ENCODE measurements at places on chromosomes 12 and 14.

DNA sequence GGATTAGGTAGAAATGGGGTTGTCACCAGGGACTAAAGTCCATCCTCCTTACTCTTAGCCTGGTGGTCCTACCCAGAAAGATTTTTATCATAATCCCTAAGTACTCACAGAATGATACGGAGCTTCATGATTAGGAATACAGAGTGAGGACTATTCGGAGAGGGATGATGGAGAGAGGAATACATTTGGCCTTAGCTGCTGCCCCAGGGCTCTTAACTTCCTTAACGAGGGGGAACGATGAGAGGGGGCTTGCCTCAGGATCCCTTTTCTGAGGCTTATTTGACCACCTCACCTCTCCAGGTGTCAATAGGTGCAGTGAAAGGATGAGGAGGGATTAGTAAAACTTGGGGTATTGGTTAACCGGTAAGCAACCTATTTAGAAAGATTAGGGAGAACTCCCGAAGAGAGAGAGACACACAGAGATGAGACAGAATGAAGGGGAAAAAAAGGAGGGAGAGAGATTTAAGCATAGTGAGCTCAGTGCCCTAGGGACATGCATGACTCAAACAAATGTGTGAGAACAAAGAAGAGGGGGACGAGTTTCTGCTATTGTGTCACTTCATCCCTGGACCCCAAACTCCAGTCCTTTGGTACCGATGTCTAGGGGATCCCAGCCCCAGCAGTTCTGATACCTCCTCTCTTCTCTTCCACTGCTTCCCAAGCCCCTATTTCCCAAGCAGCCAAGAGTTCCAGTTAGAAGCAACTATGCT, 1.1 kb downstream of the NFE2 start:
- no peak for DNase-seq

- DNase-seq: no peak
These were observed at the start of gene TMCC3 for GRCh38 chr12:94650143-94651056. TSS of gene TMCC3 (minus strand) at chr12:94650557. CDS start at chr12:94650430, 127 bp downstream.

- no peak for DNase-seq
These were observed 114.6 kb upstream of the PLXNC1 start for GRCh38 chr12:94033784-94034183.

GRCh38 chr12:110007881-110008280, 8.7 kb downstream of the ANKRD13A start:
- no peak for DNase-seq

GRCh38 chr12:19110221-19110940, 19.2 kb upstream of the PLEKHA5 start:
- no peak for DNase-seq

DNA sequence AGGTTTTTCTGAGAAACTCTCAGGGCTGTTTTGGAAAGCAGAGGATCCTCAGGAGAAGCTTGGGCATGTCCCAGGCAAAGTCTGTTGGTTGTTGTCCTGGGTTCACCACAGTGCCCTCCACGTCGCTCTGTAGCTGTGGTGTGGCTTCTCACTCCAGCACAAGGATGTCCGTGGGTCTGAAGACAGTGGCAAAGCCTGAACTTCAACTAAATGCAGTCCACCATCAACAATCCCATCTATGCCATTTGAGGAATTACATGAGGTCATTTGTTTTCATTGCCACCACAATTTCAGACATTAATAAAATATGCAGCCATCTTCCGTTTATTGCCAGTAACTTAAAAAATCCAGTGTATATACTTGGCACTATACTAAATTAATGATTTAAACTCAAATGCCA, 272.1 kb downstream of the LRIG3 start:
- DNase-seq: no peak

GRCh38 chr12:130457215-130457614, 119.5 kb downstream of the PIWIL1 start:
- DNase-seq: no peak

DNA sequence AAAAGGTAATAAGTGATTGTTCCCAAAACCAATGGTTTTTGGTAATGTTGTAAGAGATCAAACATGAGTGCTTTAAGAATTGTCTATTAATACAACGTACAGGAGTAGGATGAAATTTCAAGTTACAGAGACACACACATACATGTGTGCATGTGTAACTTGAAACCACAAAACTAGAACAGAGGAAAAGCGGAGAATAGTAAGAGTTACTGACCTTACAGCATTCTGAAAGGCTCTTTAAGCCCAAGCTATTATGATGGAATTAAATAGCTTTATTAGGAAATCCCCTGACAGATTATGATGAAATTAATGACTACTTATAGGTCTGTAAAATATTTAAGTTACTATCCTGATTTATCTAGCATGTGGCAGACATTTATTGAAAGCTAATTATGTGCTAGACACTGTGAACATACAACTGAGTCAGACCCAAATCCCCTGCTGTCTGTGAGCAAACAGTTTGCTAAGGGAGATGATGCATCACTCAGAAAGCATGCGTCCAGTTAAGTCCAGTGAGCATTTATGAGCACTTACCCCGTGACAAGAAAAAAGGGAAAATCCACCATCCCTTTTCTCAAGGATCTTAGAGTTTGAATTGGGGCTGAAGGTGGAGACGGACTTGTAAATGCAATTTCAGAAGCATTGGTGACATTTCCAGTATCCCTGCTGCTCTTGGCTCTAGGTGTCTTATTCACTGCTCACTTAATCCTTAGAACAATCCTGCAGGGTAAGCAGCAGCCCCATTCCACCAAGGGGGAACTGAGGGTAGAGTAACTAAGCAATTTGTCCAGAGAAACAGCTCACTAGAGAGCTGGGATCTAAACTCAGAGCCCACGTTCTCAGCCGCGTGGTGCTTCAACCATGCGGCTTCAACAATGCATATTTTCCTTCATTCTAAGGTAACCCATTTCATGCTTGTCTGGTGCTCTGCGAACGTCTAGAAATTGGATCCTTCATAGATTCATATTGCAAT, 117.4 kb downstream of the EML1 start:
- no peak for DNase-seq

DNA sequence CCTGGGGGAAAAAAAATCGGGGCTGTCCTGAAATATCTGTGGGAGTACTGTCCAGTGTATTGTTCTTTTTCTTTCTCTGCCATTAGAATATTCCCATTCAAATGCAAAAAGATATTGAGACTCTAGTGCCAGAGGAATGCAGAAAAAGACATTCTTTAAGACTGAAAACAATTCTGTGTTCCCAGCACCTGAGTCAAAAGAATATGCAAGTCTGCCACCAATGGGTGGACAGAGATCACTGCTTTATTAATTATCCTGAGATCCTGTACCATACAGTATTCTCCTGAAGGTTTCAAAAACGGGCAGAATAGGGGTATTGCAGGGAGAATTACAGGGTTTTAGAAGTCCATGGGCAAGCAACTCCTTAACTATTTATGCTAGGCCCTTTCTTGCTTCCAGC, 361.8 kb downstream of the C12orf50 start:
- DNase-seq: peak; percentile 56

GRCh38 chr14:21527318-21527679, 1.2 kb upstream of the SALL2 start:
- DNase-seq: no peak

DNA sequence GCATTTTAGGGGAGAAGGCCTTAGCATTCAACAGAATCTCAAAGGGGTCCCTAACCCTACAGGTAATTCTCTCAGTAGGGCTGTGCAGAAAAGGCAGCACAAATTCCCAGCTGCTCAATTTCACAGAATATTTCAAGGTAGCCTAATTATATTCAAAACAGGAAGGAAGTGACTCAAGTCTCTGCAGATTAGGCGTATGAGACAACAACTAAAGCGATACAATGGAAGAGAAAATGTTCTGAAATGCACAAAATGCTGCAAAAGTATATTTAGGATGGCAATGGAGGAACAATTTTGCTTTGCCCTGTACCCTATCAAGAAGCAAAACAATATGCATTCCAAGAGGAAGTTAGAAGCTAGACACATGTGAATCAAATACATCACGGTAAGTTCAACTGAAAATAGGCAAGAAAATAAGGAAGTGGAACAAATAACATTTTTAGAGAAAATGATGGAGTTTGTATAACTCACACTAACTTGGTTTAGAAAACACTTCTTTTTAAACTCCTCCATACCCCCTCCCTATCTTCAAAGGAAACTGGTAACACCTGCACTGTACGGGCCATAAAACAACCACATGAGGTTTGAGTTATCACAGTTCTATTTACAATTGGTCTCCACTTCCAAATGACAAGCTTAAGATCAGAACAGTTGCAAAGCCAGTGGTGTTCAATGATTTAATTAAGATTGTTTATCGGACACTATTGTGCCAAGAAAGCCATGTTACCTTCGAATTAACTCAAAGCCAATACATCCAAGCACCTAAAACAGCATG, 1.6 kb downstream of the GIT2 start:
- no peak for DNase-seq

GRCh38 chr14:51071857-51072256, 23.0 kb downstream of the TRIM9 start:
- DNase-seq: no peak

- DNase-seq: no peak
These were observed 49.1 kb upstream of the RIMBP2 start for GRCh38 chr12:130765186-130765659.

Data from NCI-H510A treated with DMSO at 0.1 percent for 48 hours (cell line).